ENCODE measurements at places on chromosomes 3 and 15.

DNA sequence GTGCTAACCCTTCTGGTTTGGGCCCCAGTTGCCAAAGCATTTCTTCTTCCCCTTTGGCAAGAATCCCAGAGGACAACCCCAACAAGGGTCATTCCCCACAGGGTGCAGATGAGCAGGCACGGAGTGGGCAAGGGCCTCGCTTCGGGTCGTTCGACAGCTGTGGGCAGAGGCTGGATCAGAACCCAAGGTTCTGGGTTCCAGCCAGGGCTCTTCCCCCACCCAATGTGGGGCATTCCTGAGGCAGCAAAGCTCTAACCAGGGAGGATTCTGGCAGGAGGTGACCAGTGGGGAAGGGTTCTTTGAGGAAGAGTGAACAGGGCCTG is 48.3 kb downstream of the CYP11A1 start:
- no peak for DNase-seq

DNA sequence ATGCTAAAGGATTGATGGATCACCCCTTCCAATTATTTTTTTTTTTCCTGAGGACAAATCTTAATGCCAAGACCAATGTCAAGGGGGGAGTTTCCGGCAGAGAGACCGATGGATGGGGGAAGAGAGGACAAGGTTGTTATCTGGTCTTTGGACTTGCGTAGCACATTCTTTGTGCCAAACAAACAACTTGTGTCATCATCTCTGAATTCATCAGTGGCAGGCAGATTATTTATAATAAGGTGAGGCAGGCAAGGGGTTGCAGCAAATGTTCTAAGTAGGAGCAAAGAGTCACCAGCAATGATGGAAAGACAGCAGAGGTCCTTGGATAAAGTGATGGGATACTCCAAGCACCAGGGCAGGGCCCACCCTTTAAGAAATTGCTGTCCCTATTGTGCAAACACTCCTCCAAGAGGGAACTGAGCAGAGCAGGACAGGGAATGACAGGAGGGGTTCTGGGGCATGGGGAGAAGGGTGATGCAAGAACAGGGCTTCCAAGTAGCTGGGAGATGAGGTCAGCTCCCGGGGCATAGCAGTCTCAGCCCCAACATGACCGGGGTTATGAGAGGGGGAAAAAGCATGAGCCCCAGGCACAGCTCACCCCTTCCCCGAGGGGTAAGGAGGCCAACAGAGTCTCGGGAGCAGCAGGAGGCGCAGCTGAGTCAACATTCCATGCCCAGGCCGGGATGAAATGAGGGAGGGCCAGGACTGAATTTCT is 57.4 kb downstream of the ANXA2 start:
- no peak for DNase-seq

DNA sequence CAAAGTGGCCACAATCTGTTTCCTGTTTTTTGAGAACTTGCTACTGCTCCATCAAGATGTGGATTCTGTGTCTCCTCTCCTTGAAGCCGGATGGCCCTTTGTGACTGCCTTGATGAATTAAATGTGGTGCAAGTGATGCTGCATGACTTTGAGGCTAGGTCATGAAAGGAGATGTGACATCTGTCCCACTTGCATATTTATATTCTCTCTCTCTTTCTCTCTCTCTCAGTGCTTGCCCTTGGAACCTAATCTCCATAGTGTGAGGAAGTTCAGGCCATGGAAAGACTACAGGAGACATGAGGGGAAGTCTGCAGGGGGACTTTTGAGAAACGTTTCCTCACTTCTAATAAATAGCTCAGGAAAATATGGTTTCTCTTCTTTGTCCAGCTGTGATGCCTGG is 50.0 kb upstream of the ADPGK start:
- DNase-seq, result no peak

DNA sequence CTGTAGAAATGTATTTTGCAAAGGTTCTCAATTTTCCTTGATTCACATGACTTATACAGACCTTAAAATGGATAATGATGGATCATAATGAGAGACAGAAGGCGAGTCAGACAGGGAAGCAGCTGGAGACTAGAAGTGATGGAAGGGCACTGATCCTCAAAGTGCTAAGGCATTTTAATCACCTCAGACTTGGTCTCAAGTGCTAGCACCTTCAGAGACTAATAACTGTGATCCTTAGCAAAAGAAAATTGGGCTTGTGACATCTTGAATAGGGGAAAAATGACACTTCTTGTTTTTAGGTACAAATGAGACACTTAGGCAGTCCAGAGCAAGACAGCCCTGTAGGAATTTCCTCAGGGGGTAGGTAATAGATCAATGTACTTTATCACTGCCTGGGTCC is 1011.7 kb downstream of the SQOR start:
- no peak for DNase-seq

- no peak for DNase-seq
Measured at GRCh38 chr15:43329217-43329959, 985 bp downstream of the LCMT2 start.

DNA sequence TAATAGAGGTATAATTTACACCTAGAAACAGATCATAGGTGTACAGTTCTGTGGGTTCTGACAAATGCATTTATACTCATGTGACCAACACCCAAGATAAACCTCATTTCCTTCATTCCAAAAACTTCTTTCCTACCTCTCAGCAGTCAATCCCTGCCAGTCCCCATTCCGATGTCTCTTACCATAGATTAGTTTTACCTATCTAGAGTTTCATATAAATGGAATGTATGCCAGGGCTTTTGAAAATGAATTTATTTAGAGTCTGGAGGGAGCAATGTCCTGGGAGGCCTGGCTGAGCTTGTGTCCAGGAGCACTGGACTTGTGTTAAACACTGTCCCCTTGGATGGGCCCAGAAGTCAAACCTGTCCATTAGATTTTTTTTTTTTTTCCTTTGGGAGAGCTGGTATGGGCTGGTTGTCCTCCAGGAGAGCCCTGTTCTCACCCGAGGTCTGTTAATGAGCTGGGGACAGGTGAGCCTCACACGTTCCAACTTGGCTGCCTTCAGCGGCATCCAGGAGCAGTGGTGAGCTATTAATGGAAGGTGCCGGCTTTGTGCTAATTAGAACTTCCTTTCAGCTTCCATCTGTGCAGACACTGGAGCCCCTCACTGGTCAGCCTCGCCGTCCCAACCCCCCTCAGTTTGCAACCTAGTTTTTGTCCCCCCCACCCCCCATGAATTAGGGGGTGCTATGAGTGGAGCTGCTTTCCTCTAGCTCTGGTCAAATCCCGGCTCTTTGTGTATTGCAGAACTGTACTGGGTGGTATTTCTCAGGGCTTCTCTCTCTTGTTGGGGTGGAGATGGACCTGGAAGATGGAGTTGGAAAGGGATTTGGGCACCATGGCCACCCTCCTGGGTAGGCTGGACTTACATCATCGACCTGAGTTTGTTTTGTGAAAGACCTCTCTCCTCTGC is 40.7 kb upstream of the POLG start:
- DNase-seq, result no peak

All from naive thymus-derived CD4-positive, alpha-beta T cell (primary cell).